ENCODE measurements at places on chromosomes 11 and 22. TPM values are rescaled to one million over a fixed set of nuclear protein-coding genes. Genes with fewer than 3 reads are reported as not detected.

GRCh38 chr11:11604370-11604990 lies 17.3 kb downstream of the GALNT18 start:
- H3K27ac ChIP-seq, result no peak overlapping the region
- peaks cover 26% of the 10 kb centered on the region for H3K36me3 ChIP-seq
- peaks cover 33% of the 10 kb centered on the region for H3K4me1 ChIP-seq

- H3K4me3 ChIP-seq, result no peak overlapping the region
- peaks cover 35% of the 10 kb centered on the region for H3K4me1 ChIP-seq
- H3K36me3 ChIP-seq, result no peaks in the 10 kb centered on the region
- H3K27ac ChIP-seq, result no peak overlapping the region
Measured at GRCh38 chr22:36910461-36910860, 3.0 kb upstream of the CSF2RB start.

DNA sequence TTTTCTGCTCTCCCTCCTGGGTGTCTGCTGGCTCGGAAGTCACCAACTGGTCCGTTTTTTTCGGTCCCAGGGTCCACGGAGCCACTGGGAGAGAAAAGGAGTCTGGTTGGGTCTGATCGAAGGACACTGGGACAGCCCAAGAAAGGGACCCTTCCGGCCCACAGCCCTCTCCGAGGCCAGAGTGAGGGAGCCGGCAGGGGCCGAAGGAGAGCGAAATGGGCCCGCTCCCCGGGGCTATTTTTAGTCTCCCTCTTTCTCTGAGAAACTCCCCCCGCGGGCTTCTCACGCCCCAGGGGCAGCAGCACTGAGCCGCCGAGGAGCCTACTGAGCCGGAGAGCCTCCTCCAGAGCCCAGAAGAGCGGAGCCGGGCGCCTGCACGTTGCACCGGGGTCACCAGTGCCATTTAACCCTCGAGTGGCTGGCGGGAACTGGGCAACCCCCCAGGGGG lies 1.9 kb downstream of the ESAM start:
- peak overlapping the region; percentile 98 for H3K4me3 ChIP-seq
- DNase-seq, result peak; percentile 42
- peak overlapping the region; percentile 97 for H3K27ac ChIP-seq
- H3K36me3 ChIP-seq, result peaks cover 47% of the 10 kb centered on the region
- H3K27me3 ChIP-seq, result peaks cover 20% of the 10 kb centered on the region
- H3K4me1 ChIP-seq, result peaks cover 42% of the 10 kb centered on the region

The SSTR3 gene
- 0.13 TPM for total RNA-seq

The GNAZ gene
- total RNA-seq, result 0.21 TPM

Data from endothelial cell (in vitro differentiated cells).